Omental fat pad (tissue), 4 donors: ENCODE measurements at places on chromosomes 13 and 19.

GRCh38 chr19:12882589-12882988, 1.3 kb upstream of the DNASE2 start:
- no peak for DNase-seq

- DNase-seq, result no peak
Observed at GRCh38 chr13:66859078-66859477, 371.1 kb downstream of the PCDH9 start.

DNA sequence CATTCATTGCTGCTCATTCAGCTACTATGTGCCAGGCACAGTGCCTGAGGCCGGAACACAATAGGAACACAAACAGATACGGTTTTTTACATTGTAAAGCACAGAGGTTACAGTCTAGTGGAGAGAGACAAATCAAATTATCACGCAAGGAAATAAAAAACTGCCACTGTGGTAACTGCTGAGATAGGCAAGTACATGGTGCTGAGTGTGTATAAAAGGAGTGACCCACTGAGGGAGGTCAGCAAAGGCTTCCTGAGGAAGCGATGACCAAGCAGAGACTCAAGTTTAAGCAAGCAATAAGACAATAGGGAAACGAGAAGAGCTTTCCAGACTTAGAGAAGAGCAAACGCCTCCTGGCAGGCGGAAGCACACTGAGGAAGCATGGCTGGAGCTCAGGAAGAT, 56.4 kb downstream of the NUFIP1 start:
- DNase-seq, result no peak

DNA sequence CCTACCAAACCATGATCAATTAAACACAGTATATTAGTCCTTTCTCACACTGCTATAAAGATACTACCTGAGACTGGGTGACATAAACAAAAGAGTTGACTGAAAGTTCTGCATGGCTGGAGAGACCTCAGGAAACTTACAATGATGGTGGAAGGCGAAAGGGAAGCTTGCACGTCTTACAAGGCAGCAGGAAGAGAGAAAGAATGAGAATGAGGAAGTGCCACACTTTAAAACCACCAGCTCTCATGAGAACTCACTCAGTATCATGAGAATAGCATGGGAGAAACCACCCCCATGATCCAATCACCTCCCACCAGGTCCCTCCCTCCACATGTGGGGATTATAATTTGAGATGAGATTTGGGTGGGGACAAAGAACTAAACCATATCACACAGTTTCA, 324.9 kb upstream of the ZNF507 start:
- DNase-seq, result no peak

DNA sequence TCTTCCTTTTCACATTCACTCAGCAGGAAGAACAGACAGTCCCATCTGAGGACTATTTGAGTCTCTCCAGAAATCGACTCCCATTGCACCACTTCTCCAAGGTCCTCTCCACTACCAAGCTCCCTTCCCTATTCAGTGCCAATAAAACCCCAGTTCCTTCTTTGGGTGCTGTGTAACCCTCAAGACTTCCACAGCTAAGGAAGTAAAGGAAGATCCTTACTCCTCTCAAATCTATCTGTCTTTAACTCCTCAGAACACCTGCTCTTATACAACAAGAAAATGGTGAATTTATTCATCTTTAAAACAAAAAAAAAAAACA, 29.2 kb upstream of the TM9SF2 start:
- DNase-seq, result no peak

- DNase-seq, result no peak
Observed at GRCh38 chr13:98377635-98378378, 199.1 kb downstream of the STK24 start.

DNA sequence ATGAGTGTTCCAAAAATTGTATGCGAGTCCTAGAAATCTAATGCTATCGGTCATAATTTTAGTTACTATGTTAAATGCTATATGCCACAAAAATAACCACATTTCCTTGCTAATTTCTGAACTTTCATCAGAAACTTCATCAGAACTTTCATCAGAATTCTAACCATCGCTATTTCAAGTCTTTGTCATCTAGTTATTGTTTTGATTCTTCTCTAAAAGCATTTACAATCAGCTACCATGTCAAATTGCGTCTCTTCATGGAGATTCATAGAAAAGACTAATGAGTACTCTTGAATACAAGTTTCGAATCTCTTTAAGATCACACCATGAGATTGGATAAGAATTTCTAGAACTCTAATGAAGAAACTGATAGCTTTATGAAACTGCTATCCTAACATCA, 52.7 kb upstream of the TM9SF2 start:
- no peak for DNase-seq

- DNase-seq, result no peak
Observed at GRCh38 chr13:33799950-33800592, 17.9 kb upstream of the RFC3 start.

GRCh38 chr19:896434-896833, 3.1 kb downstream of the RNU6-9 start:
- no peak for DNase-seq

DNA sequence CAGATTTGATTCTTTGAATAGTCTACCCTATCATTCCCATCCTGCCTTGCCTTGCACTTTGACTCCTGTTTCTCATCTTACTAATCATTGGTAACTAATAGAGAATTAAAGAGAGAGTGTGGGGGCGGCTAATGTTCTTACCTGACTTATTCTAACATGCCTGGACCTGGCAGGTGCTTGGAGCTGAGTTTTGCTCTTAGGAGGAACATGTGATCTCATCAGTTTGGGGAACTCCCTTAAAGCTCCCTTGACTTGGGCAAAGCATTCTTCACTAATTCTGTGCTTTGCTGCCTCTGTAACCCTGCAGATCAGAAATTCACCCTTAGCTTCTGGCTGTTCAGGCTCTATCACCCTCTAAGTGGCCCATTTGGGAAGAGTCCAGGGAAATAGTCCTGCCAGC, 861.1 kb downstream of the GPC5 start:
- DNase-seq, result no peak

- DNase-seq, result no peak
Observed at GRCh38 chr13:35857769-35858168, 273.4 kb downstream of the DCLK1 start.

GRCh38 chr19:47492137-47492533, 8.1 kb upstream of the KPTN start:
- no peak for DNase-seq

DNA sequence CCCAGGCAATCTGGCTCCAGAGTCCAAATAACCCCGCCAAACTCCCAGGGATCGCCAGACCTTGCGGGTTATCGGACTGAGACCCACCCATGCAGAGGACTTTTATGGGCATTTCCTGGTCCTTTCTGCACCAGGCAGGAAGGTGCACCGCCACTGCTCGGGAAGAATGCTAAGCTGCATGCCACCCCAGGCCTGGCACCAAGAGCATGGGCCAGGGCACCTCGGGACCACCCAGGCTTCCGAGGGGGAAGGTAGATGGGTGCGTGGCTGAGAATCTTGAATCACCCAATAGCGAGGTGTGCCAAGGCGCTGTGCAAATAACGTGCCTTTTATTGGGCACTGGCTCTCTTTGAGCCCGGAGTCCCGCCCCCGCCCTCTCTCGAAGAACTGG, 422 bp upstream of the ZNF575 start:
- no peak for DNase-seq

GRCh38 chr13:43963726-43964125, 84.0 kb downstream of the LACC1 start:
- no peak for DNase-seq

DNA sequence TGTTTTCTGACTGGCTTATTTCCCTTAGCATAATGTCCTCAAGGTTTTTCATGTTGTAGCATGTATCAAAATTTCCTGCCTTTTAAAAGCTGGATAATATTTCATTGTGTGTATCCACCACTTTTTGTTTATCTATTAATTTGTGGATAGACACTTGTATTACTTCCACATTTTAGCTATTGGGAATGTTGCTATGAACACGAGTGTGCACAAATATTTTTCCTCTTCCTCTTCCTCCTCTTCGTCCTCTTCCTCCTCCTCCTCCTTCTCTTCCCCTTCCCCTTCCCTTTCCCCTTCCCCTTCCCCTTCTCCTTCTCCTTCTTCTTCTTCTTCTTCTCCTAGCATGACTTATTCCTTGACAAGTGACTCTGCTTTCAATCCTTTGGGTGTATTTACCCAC, 51.2 kb upstream of the KL start:
- no peak for DNase-seq

DNA sequence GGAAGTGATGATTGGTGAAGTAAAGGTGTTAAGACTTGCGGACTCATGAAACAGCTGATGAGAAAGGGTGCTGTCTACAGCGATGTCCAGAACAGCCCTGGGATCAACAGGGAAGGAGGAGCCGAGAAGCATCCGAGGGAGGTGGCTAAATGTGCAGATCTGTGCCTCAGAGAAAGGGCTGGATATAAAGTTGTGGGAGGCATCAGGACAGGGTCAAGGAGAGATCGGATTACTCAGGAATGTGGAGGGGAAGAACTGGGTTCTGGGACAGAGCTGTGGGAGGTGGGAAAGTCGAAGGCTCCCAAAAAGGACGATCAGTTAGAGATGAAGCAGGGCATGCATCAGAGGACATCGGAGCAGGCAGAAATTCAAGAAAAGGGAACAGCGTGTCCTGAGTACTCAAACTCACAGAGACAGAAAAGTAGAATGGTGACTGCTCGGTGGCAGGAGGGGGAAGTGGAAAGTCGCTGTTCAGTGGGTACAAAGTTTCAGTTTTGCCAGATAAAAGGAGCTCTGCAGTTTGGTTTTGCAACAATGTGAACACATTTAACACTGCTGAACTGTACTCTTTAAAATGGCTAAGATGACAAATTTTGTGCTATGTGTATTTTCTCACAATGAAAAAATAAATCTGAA, 1.9 kb downstream of the SIGLEC14 start:
- no peak for DNase-seq

DNA sequence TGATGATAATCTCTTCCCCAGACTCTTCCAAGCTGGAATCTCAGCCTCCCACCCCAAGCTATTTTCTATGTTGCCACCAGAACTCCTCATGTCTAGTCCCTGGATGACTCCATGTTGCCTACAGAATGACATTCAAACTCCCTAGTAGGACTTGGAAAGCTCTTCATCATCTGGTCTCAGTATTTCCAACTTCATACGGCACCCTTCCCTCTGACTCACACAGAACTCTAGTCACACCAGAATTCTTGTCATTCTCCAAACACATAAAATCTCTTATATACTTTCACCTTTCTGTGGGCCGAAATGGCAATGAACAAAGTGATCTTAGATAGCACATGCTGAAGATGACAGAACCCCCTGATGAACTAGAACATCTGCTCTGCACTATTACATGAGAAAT, 86.2 kb downstream of the CAB39L start:
- DNase-seq, result no peak

GRCh38 chr19:51807111-51807701, 12.2 kb downstream of the FPR3 start:
- no peak for DNase-seq

DNA sequence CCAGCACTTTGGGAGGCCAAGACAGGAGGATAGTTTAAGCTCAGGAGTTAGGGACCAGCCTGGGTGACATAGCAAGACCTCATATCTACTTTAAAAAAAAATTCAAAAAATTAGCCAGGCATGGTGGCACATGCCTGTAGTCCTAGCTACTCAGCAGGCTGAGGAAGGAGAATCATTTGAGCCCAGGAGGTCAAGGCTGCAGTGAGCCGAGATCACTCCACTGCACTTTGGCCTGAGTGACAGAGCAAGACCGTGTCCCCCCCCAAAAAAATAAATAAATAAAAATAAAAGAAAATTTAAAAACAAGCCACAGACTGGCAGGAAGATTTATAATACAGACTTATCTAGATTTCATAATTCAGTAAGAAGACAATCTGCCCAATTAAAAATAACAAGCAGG, 14.8 kb downstream of the PSPC1 start:
- no peak for DNase-seq

DNA sequence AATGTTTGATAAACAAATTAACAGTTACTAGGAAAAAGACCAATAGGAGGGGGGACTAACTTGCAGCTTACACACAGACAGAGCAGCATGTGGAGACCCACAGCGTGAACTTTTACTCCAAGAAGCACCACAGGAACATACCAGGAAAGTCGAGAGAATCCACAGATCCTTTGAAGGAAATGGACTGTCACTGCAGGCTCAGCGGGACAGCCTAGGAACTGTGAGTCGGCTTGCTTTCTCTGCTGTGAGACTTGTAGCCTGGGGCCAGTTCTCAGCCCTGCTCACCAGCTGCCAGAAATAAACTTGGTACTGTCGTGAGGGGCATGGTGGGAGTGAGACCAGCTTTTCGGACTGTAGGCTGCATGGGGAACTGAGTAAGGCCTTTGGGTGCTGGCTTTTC, 1211.5 kb downstream of the PCDH17 start:
- DNase-seq, result no peak

DNA sequence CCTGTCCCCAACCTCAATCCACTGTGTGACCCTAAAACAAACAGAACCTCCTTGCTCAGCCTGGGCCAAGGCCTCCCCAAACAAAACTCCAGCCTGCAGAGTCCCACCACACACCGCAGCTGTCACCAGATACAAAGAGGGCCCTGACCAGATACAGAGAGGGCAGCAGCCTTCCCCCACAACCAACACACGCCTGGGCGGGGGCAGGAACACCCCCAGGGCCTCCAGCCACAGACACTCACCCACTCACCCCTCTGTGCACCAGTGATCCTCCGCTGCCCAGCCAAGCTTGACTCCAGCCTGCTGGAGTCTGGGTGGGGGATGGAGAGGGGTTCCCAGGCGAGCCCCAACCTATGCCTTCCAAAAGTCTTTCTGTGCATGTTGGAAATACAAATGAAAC, 5.9 kb upstream of the CIRBP start:
- DNase-seq, result no peak

GRCh38 chr13:30805132-30805537, 69.8 kb downstream of the ALOX5AP start:
- no peak for DNase-seq

- DNase-seq, result no peak
Observed at GRCh38 chr13:112586334-112586960, 1.5 kb downstream of the TUBGCP3 start.

GRCh38 chr19:29858000-29858596, 46.3 kb downstream of the CCNE1 start:
- DNase-seq, result no peak

- DNase-seq, result no peak
Observed at GRCh38 chr13:33918199-33918932, 100.4 kb downstream of the RFC3 start.

DNA sequence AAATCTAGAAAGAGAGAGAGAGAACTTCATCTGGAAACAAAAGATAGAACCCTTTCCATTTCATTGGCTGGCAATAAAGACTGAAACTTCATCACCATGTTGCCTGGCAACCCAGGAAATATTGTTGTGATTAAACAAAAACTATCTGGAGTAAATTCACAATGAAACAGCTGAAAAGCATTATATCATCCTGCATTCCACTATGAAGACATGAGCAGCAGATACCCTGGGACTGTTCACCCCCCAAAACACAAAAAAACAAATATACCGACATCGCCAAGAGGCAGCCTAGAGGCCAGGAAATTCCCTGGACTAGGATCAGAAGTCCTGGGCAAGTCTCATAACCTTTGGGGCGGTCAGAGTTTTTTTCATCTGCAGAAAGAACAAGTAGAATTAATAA, 158.3 kb downstream of the FOXO1 start:
- no peak for DNase-seq

GRCh38 chr19:35030257-35031071, at the start of gene SCN1B:
SCN1B (plus strand) TSS chr19:35030470; CDS start chr19:35030821, 351 bp downstream.
- DNase-seq, result no peak

GRCh38 chr13:79450110-79450509, 30.8 kb upstream of the NDFIP2 start:
- DNase-seq, result no peak
